ENCODE measurements at places on chromosomes 4 and X.

GRCh38 chr4:128354205-128354821 is 66.7 kb upstream of the PGRMC2 start:
- DNase-seq = no peak

- no peak for DNase-seq
Observed at GRCh38 chrX:103356858-103357257, 552 bp downstream of the TCEAL9 start.

- DNase-seq = no peak
Observed at GRCh38 chr4:86633854-86634253, 39.7 kb downstream of the PTPN13 start.

DNA sequence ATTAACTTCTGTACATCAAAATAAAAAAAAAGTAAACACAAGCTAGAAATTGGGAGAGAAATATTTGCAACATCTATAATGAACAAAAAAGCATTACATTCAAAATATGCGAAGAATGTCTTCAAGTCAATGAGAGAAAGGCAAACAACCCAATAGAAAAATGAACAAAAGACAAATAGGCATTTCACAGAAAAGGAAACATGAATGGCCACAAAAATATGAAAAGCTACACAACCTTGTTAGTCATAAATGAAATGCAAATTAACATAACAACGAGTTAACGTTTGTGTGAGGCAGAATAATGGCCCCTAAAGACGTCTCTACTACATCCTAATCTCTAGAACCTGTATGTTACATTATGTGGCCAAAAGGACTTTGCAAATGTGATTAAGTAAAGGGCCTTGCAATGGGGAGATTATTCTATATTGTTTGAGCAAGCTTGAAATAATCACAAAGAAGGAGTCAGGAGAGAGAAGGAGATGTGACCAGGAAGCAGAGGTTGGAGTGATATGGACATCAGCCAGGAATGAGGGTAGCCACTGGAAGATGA is 86.8 kb downstream of the WDFY3 start:
- DNase-seq = no peak

DNA sequence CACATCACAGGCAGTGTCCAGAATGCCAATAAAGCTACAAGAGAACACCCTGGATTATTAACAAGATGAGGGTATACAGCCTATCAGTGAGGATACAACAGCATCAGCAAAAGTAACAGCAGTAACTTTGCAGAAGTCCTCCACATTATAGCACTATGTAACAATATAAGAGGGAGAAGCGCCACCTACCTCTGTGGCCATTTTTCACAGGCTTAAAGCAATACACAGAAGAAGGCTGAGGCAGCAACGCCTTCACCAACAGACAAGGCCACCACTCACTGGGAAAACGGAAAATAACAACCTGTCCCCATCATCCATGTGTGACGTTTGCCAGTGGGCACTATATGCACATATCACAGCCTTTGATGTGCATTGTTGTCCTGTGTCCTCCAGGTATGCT is 12.5 kb downstream of the RTL8B start:
- no peak for DNase-seq

GRCh38 chr4:152166567-152166966 is 369.3 kb downstream of the FBXW7 start:
- no peak for DNase-seq

GRCh38 chr4:76498550-76498949 is 63.5 kb downstream of the SHROOM3 start:
- DNase-seq = no peak

DNA sequence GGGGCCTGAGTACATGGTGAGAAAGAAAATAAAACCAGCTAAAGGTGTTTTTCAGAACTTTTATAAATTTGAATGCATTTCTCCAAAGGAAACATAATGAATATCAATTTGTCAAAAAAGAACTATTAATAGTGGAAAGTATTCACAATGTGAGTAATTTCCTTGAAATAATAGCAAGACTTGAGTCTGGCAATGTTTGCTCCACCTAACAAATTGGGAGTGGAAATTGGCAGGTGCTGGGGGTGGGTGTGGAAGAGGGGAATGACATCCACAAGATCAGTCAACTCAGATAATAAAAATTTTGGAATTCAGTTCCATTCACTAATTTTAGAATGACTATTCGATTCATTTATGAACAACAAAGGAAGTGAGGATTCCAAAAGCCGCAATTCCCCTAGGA is 884.8 kb upstream of the SLIT2 start:
- DNase-seq = no peak

DNA sequence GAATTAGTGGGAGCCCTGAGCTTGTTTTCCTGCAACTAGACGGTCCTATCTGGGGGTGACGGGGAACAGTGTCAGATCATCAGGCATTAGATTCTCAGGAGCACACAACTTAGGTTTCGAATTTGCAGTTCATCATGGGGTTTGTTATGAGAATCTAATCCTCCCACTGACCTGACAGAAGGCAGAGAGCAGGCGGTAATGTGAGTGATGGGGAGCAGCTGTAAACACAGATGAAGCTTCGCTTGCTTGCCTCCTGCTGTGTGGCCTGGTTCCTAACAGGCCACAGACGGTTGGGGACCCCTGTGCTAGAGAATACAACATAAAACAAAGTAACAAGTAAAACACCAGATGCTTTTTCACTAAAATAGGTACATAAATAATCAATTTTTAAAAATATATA is 86.2 kb upstream of the BLTP1 start:
- no peak for DNase-seq

GRCh38 chrX:41031256-41031967 is 53.8 kb upstream of the USP9X start:
- no peak for DNase-seq

- DNase-seq = no peak
Observed at GRCh38 chr4:99305638-99306400, 15.0 kb upstream of the ADH1A start.

DNA sequence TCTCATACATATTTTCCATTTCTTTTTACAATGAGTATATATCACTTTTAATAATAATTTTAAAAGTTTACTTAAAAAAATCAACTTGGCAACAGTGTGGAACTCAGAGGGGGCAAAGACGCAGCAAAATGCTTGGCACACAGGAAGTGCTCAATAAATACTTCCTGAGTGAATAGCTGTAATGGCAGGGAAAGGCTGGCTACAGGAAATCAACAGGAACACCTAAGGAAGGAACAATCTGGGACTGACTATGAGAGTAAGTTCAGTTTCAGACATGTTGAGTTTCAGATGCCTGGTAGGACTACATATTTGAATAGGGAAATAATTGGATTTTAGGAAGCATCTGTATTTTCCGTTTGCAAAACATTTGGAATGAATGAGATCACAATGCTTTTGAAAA is 137.6 kb downstream of the SCLT1 start:
- DNase-seq = no peak

- DNase-seq = no peak
Observed at GRCh38 chr4:74023709-74024108, 14.8 kb downstream of the CXCL3 start.

- DNase-seq = no peak
Observed at GRCh38 chr4:83138946-83139345, 24.4 kb upstream of the PLAC8 start.

GRCh38 chr4:78937837-78938236 is 1.4 kb downstream of the PAQR3 start:
- DNase-seq = no peak

GRCh38 chrX:56066016-56066415 is 166.1 kb upstream of the KLF8 start:
- no peak for DNase-seq

GRCh38 chrX:8404471-8404870 is 60.2 kb upstream of the VCX3B start:
- DNase-seq = no peak

DNA sequence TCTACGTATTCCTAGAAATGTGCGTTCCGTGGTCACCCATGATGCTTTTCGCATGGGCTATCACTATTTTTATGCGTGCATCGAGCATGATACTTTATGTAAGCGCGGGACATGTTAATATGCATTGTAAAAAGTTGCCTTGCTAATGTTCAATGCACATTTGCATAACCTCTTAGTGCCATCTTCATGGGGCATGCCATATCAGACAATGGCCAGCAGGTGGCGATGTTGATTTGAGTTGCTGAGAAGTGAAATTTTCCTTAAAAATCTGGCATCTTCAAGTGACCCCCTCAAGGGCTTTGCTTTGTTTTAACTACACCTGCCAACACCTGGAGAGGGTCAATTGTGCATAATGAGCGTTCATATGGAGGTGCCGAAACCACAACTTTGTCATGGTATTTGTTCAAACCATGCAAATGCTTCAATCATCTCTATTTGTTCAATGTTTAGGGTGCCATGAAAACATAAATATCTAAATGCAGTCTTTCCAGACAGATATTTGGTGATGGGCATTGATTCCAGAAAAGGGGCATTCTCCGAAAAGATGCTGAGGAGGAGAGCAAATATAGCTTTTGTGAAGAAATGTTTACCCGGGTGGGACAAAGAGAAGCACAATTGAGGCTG is 833.9 kb upstream of the PRKX start:
- DNase-seq = peak; percentile 50

- no peak for DNase-seq
Observed at GRCh38 chr4:158020176-158020575, 152.6 kb downstream of the GASK1B start.

GRCh38 chr4:145315811-145316225 is 135.4 kb upstream of the OTUD4 start:
- DNase-seq = no peak

DNA sequence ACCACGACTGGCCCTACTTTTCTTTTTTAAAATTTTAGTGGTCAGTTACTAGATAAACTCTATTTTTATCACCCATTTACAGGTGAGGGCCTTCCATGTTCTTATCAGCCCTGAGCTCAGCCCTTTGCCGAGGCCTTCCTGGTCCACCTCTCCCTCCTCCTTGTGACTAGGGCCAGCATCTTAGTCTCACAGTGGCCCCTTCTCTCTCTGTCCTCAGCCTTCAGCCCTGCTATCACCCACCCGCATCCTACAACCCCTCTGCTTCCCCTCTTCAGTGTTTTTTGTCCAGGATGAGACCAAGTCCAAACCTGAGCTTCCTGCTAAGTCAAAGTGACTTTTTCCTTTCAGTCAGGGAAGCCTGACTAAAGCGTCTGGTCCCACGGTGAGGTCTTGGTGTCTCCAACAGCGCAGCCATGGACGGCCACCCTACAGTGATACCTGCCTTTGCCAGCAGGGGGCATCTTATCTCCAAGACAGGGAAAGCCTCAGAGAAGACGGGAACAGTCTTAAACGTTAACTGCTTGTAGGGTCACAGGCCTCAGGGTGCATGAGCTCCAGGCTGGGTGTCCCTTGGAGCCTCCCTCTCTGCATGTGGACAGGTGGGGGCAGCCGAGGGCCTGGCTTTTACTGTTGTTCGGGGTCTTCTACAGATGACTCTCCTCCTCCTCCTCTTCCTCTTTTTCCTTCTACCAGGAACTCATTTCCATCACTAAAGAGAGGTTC is 11.7 kb upstream of the GAGE10 start:
- no peak for DNase-seq

GRCh38 chr4:149322203-149322602 is 493.4 kb downstream of the IQCM start:
- DNase-seq = no peak

DNA sequence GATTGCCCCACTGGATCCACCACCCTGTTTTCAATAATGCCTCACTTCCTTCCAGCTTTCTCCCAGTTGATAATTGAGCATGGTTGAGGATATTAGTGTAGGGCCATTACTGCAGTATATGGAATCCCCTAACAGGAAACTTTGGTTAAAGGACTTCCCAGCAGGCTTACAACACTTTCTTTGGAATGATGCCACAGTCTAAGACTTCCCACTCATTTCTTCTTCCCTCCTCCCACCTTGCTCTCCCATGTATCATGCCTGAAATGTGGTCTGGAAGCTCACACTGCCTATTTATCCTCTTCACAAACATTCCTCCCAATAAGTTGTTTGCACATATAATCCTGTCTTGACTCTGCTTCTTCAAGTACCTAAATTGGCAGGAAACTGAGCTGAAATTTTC is 863.3 kb downstream of the CENPC start:
- no peak for DNase-seq

DNA sequence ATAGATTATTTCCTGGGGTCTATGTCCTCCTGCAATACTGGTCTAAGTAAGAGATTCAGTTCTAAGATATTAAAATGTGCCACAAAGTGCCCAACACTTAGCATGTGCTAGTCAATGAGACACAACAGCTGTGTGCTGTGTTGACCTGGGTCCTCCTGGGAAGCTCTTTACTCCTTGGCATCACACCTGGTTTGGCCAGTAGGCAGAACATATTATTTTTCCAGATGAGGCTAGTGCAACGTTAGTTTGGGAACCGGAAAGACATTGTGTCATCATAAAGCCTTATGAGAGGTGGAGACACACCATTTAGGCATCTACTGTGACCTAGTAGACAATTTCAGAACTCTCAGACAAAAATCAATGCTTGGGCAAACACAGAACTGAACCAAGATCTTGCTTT is 197.8 kb downstream of the MID1IP1 start:
- DNase-seq = no peak

GRCh38 chrX:43676971-43677572 is 21.0 kb downstream of the MAOA start:
- DNase-seq = no peak

DNA sequence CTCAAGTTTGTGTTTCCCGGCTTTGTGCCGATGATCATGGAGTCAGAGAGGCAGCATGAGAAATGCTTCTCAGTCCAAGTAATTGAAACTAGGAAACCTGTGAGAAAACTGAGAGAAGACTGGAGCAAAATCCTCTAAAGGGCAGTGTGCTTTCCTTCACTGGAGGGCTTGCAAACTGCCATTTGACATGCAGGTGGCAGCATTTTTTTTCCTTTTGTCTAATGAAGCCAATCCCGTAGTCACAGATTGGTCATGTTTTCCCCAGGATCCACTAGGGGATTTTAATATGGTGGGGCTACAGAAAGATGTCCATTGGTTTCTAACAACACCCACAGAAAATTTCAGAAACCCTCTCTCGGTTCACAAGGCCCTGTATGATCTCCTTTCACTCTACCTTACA is 117.4 kb upstream of the NUDT10 start:
- no peak for DNase-seq

GRCh38 chr4:85595098-85595775 is 120.3 kb downstream of the ARHGAP24 start:
- DNase-seq = no peak

- DNase-seq = no peak
Observed at GRCh38 chrX:146907391-146908240, 93.1 kb upstream of the CXorf51A start.

DNA sequence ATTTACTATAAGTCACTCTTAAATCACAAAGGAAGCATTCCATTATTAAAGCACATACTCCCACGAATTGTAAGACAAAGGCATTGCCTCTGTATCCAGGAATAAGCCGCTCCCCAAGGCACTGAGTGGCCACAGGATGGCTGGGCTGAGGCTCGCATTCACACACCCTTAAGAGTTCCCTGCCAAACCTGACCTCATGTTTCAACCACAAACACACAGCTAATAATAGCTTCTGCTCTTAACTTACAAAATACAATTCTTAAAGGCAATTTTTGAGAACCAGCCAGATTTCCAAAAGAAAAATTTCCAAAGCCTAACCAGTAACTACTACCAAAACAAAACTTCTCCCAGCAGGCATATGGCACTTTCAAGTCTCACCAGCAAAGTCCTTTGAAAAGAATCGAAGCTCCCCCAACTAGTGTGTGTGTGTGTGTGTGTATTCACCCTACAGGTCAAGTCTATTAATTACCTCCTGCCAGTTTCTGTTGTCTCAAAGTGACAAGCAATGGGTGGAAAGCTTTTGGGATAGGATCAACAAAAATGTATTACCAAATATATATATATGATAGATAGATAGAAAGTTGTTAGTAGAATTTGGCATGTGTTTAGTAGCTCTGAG is 36.0 kb downstream of the ARHGAP6 start:
- DNase-seq = no peak
